GM04503 (cell line): ENCODE measurements at places on chromosomes 11 and 22.
A peak's percentile ranks its signal among the peaks of the same experiment; 100 is the strongest.

- DNase-seq = no peak
Observed at GRCh38 chr11:14370496-14370895, 11.5 kb upstream of the RRAS2 start.

GRCh38 chr11:36409152-36409816, 100.8 kb downstream of the TRAF6 start:
- no peak for DNase-seq

GRCh38 chr22:23833911-23834317, 4.9 kb downstream of the DERL3 start:
- DNase-seq = no peak

DNA sequence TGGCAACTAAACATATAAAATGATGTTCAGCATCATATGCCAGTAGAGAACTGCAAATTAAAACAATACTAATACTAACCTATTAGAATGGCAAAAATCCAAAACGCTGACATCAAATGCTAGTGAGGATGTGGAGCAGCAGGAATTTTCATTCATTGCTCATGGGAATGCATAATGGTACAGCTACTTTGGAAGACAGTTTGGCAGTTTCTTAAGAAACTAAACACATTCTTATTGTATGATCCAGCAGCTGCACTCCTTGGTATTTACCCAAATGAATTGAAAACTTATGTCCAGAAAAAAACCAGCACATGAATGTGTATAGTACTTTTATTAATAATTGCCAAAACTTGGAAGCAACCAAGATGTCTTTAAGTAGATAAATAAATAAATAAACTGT, 258.0 kb downstream of the TENM4 start:
- peak; percentile 86 for DNase-seq

DNA sequence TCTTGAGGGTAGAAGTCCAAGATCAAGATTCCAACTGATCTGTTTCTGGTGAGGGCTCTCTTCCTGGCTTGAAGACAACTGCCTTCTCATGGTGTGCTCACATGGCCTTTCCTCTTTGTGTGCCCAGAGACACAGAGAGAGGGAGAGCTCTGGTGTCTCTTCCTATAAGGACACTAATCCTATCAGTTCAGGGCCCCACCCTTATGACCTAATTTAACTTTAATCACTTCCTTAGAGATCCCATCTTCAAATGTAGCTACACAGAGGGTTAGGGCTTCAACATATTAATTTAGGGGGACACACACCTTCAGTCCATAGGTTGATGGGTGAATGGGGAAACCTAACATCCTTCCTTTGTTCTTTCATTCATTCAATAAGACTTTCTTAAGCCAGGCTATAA, 144.6 kb downstream of the MN1 start:
- no peak for DNase-seq

- DNase-seq = no peak
Observed at GRCh38 chr11:123056835-123057491, 5.0 kb downstream of the HSPA8 start.

DNA sequence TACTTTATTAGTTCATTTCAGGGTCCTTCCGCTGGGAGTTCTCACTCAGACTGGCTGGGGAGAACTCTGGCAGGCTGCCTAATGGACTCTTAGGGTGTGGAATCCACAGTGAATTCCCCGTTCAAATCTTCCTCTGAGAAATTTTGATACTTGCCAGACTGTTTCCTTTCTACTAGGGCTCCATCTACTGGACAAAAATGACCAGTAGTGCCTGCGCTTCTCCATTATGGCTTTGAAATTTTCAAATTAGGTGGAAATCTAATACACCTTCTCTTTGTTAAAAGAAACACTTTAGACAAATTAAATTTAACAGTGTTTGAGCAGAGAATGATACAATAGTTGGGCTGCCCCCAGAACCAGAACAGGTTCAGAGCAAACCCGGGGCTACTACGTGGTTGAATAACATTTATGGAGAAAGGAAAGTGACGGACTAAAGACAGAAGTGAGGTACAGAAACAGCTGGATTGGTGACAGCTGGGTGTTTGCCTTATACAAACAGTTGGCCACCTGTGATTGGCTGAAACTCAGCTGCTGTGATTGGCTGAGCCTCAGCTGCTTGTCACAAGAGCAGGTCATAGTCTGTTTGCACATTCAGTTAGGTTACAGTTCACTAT, 52.9 kb upstream of the FDX1 start:
- peak; percentile 39 for DNase-seq

GRCh38 chr11:15963266-15963665, 393.1 kb downstream of the SOX6 start:
- DNase-seq = no peak

DNA sequence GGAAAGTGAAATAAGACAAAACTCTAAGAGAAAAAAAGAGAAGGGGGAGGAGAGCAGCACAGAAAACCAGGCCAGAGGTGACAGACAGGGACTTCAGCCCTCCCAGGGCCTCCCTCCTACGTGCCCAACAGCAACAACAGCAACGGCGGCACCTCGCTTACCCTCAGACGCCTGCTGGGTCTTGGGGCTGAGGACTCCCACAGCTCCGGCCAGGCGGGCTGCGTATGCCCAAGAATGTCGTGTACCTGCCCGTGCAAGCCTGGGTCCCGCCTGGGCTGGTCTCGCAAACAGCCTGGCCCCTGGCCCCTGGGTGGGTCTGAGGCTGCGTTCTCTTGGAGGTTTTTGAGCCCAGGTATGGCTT, 30.5 kb downstream of the ARAP1 start:
- DNase-seq = no peak

DNA sequence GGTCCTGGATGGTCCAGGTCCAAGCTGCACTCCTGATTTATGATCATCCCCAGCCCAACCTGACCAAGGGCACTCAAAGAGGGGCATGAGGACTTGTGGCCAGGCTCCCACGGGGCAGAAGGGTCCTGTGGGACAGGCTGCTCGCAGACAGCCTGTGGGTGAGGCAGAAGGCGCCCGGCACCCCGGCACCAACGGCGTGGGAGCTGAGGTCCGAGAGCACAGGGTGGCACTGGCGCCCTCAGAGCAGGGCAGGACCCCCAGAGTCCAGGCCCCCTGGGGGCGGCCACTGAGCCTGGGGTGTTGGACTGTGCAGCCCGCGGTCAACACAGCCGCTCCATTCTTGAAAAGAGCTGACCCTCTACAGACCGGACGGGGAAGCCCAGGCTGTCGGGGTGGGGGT, 3.3 kb downstream of the IL17REL start:
- no peak for DNase-seq

GRCh38 chr11:59221441-59221840, 8.7 kb upstream of the MPEG1 start:
- DNase-seq = no peak
